ENCODE measurements at places on chromosomes 5 and 9.

DNA sequence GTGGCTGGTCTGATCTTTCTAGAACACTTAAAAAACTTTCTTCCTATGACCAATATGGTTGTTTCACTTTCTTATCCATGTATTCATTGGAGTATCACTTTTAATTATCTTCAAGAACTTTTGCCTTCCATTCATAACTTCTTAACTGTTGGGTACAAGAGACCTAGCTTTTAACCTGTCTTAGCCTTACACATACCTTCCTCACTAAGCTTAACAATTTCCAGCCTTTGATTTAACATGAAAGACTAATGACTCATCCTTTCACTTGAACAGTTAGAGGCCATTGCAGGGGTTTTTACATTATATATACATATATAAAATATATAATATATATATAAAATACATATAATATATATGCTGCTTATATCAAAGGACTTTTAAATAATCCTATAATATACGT lies 57.9 kb downstream of the ABHD17B start:
- no peak for DNase-seq

GRCh38 chr9:130882696-130883225 lies 13.9 kb downstream of the QRFP start:
- no peak for DNase-seq

- no peak for DNase-seq
Measured at GRCh38 chr5:32170303-32171151, 3.6 kb downstream of the GOLPH3 start.

DNA sequence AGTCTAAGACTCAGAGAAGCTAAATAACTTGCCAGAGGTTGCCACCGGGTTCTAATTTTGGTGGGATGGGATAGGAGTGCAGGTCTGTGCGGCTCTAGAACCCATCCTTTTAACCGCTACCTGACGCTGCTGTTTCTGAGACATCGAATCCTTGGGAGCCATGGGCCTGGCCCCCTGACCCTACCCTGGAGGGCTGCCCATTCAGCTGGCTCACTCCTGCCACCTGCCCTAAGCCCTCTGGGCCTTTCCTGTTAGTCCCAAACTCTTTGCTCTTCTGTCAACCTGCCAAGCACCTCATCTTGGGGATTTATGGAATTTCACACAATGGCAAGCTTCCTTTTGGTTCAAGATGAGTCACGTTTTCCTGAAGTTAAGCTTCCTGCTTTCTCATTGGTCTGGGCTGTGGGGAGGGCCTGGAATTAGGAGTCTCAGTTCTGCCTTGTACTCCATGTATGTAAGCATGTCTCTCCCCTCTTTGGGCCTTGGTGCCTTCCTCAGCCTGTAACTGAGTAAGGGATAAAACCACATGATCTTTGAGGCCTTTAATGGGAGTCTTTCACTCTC lies 26.6 kb downstream of the ENHO start:
- DNase-seq, result no peak

- DNase-seq, result no peak
Measured at GRCh38 chr5:131305138-131305689, 41.4 kb downstream of the CDC42SE2 start.

DNA sequence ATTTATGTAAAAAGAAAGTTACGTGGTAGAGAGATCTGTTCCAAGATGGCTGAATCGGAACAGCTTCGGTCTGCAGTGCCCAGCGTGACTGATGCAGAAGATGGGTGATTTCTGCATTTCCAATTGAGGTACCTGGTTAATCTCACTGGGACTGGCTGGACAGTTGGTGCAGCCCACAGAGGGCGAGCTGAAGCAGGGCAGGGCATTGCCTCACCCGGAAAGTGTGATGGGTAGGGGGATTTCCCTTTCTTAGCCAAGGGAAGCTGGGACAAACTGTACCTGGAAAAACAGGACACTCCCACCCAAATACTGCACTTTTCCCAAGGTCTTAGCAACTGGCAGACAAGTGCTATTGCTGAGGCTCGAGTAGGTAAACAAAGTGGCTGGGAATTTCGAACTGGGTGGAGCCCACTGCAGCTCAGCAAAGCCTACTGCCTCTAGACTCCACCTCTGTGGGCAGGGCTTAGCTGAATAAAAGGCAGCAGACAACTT lies 13.1 kb upstream of the HSD17B4 start:
- DNase-seq, result peak; percentile 22

- no peak for DNase-seq
Measured at GRCh38 chr5:32542216-32543059, 42.9 kb upstream of the SUB1 start.

- DNase-seq, result no peak
Measured at GRCh38 chr9:91161465-91162300, 200.0 kb downstream of the AUH start.

- no peak for DNase-seq
Measured at GRCh38 chr5:33692980-33693379, 198.8 kb downstream of the ADAMTS12 start.

- no peak for DNase-seq
Measured at GRCh38 chr5:64628901-64629300, 61.4 kb upstream of the SHISAL2B start.

DNA sequence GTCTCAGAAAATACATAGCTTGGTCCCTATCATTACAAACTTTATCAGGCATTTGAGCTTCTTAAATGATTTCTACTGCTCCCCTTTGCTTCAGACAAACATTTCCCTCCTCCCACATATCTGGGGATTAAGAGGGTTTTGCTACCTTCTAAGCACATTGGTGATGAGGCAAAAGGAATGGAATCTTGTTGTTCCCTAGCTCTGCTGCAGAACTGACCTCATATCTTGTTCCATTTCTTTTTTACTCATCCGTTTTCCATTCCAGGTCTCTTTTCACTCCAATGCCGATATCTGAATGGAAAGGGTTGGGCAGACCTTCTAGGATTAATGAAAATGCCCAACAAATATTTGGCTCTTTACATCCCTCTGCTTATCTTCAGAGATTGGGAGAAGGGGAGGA lies 444.6 kb downstream of the ZNF608 start:
- no peak for DNase-seq

DNA sequence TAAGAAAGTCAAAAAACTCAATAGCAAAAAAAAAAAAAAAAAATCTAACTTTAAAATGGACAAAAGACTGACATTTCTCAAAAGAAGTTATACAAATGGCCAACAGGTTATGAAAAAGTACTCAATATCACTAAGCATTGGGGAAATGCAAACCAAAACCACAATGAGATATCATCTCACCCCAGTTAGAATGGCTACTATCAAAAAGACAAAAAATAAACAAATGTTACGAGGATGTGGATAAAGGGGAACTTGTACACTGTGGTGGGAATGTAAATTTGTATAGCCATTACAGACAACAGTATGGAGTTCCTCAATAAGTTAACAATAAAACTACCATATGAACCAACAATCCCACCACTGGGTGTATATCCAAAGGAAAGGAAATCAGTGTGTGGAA lies 37.2 kb downstream of the ENC1 start:
- no peak for DNase-seq

GRCh38 chr5:160287378-160288051 lies 24.8 kb downstream of the CCNJL start:
- DNase-seq, result no peak

DNA sequence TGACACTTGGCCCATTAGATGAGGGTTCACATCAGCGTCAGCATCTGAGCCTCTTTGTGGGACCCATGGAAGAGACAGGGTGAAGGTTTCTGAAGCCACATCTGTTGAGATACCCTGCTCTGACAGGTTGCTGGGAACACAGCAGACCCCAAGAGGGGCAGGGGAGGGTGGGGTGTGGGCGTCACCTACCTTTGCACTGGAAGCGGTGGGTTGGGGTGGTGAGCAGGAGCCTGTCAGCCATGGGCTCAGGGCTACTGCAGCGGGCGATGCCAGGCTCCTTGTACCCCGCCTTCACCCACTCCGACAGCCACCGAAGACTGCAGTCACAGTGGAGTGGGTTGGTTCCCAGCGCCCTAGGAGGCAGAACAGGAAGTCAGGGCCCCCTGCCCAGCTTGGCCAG lies 131.5 kb upstream of the PANK3 start:
- no peak for DNase-seq

- DNase-seq, result no peak
Measured at GRCh38 chr5:55897905-55898304, 46.7 kb downstream of the IL31RA start.

GRCh38 chr5:33319841-33320240 lies 120.9 kb upstream of the TARS1 start:
- DNase-seq, result no peak

DNA sequence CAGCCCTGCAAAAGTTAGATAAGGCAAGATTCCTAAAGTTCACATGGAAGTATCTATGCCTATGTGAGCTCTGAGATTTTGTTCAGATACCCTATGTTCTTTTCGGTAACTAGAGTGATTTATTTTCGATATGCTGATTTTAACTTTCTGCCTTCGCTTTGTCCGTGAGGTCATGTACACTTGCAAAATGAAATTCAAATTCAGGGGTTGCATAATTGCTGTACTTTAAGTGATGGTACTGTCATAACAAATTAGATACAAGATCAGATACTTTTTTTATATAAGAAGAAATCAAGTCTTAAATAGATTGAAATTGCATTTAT lies 350 bp upstream of the ECPAS start:
- peak; percentile 38 for DNase-seq

GRCh38 chr9:27462434-27462833 lies 61.7 kb upstream of the IFNK start:
- DNase-seq, result no peak

DNA sequence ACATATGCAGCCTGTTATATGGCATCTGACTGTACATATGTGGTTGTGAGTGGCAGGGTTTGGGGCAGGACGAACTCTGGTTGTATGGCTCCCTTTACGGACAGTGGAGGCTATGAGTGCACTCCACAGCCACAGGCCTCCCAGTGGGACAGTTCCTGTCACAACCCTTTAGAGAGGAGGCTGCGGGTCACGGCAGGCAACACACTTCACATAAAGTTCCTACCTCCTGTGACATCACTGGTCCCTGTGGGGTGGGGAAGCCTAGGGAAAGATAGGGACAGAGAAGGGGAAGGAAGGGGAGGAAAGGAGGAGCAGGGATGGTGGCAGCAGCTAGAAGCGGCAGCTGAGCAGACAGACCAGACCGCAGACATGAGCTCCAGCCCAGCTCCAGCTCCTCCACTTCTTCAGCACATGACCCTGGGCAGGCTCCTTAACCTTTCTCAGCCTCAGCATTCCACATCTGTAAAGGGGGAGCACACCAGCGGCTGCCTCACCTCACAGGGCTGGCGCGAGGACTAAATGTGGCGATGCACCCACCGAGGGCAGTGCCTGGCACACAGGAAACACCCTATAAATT lies 27.4 kb upstream of the CORO2A start:
- no peak for DNase-seq

Data from GF-D8 (cell line).